ENCODE measurements at places on chromosomes 16 and 17. TPM values are rescaled to one million over a fixed set of nuclear protein-coding genes. Genes with fewer than 3 reads are reported as not detected.

- no peak for DNase-seq
Measured at GRCh38 chr17:2283302-2283701, 20.3 kb downstream of the SMG6 start.

DNA sequence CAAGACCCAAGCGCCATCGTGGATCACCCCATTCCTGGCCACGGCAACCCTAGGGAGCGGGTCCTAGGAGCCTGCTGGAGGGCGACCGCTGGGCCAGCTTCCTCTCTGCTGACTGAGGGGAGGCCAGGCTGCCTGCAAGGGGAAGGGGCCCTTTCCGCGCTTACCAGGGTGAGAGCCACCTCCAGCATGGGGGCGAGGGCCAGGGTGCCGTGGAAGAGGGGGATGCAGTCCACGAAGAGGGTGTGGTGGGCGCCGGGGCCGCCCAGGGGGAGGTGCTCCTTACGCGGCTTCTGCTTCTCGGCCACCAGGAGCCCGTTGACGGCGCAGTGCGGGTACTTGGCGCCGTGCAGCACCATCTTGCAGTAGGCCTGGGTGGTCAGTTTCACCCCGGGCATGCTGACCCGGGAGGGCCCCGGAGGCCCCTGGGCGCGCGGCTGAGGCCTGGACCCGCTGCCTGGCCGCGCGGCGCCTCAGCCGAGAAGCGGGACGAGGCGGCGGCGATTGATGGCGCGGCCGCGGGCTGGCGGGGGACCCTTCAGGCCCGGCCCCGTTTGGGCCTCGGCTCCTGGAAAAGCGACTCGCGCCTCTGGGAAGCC lies 345 bp downstream of the EMC8 start:
- no peak for DNase-seq

DNA sequence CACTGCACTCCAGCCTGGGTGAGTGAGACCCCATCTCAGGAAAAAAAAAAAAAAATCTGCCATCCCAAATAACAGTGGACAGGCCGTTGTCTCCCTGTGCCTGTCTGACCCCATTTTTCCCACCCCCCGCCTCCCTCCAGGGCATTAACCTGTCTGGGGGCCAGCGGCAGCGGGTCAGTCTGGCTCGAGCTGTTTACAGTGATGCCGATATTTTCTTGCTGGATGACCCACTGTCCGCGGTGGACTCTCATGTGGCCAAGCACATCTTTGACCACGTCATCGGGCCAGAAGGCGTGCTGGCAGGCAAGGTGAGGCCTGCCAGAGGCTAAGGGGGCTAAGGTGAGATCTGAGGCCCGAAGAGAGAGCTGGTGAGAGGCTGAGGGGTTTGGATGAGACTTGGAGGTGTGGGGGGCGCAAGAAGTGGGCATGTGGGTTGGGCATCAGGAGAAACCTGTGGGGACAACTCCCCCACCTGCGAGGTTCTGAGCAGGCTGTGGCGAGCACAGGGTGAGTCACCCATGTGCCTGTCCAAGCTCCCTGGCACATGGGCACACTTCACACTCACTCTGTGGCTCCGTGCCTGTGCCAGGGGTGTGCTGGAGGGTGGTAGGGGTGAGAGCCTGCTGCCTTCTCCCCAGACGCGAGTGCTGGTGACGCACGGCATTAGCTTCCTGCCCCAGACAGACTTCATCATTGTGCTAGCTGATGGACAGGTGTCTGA lies 34.7 kb downstream of the ANKRD40 start:
- DNase-seq, result no peak

GRCh38 chr17:48215583-48216139 lies 108.1 kb downstream of the SNX11 start:
- DNase-seq, result no peak

- DNase-seq, result no peak
Measured at GRCh38 chr16:85751698-85752501, 1.0 kb upstream of the C16orf74 start.

- no peak for DNase-seq
Measured at GRCh38 chr17:61464843-61465180, 12.6 kb downstream of the TBX4 start.

DNA sequence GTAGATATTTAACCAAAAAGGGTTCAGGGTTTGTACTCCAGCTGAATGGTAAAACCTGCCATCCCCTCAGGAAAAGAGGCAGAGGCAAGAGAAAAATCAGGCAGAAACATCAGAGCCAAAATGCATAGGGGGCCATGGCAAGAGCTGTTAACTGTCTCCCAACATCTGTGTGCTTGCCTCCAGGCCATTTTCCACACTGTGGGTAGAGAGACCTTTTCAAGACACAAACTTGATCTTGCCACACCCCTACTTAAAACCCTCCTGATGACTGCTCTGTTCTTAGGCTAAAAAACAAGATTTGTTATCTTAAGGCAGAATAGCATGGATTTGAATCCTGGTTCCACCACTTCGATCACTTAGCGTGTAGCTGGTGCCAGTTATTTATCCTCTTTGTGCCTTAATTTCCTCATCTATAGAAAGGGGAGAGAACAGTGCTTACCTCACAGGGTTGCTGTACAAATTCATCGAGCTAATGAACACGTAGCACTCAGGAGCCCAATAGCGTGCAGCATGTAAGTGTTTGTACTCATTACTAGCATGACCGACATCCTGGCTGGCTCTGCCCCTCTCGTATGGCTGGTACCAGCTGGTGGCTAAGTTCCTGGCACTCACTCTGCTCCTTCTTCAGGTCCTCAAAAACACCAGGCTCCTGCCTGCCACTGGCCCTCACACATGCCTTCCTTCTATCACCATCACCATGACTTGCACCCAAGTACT lies 25.8 kb downstream of the STAT3 start:
- no peak for DNase-seq

DNA sequence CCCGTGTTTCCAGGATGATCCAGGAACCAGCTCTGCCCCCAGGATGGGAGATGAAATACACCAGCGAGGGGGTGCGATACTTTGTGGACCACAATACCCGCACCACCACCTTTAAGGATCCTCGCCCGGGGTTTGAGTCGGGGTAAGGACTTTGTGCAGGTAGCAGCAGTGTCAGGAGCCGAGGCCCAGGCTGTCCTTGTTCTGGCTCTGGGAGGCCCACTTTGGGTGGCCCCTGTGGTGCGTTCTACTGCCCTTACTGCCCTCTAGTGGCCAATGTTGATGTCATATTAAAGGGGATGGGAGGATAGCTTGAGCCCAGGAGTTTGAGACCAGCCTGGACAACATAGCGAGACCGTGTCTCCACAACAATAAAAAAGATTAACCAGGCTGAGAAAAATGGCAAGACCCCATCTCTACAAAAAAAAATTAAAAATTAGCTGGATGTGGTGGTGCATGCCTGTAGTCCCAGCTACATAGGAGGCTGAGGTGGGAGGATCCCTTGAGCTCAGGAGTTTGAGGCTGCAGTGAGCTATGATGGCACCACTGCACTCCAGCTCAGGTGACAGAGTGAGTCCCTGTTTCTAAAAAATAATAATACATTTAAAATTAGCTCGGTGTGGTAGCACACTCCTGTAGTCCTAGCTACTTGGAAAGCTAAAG lies 20.9 kb upstream of the CLEC18A start:
- DNase-seq, result no peak

GRCh38 chr17:82647593-82648164 lies 565 bp downstream of the WDR45B start:
- DNase-seq, result no peak

- no peak for DNase-seq
Measured at GRCh38 chr17:66025551-66025950, 166.4 kb downstream of the CEP112 start.

DNA sequence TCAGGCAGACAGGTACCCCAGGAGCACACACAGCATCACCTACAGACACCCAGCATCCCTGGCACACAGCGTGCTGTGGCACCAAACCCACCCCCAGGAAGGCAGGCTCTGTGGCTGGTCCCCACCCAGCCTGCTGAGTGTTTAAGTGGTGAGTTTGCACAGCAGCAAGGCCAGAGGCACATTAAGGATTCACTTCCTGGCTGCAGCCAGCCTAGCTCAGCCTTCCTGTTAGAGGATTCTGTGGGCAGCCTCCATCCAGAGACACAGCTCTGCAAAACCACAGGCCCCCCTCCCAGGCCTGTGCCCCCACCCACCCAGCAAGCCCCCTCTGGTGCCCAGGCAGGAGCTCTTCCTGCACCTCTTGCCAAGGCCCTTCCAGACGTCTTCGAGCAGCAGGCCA lies 36.1 kb upstream of the PHB1 start:
- DNase-seq, result no peak

- DNase-seq, result no peak
Measured at GRCh38 chr16:26593700-26594099, 473.0 kb upstream of the C16orf82 start.

DNA sequence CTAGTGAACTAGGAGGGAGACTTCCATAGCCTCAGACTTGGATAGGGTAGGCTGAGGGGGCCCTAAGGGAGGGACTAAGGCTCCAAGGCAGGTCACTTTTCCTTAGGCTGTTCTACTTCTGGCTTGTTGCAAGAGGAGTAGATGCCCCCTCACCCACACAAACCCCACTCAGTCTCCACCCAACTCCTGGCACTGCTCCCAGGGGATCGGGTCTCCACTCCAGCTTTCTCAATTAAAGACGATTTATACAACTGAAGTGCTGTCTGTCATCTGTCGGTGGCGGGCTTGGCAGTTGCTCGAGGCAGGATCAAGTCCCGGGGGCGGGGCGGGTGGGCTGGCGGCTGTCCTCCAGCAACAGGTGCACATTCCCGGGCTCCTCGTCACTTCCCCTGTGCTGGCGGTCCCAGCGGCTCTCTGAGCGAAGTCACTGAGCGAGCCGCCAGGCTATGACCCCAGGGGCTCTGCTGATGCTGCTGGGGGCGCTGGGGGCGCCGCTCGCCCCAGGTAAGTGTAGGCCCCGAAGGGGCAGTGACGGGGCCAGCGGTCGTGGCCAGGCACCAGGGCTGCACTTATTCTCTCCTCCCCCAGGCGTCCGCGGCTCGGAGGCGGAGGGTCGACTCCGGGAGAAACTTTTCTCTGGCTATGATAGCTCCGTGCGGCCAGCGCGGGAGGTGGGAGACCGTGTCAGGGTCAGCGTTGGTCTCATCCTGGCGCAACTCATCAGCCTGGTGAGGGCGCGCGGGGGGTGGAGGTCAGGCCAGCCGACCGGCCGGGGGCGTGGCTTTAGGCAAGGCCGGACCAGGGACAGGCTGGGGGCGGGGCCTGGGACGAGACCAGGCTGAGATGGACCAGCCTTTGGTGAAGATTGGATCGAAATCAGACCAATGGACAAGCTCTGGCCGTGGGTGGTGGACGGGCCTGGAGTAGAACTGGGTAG lies at the start of gene CHRNB1:
TSS of gene CHRNB1 (plus strand) at position 380 of the 937 bp plus-strand sequence. CDS start at position 447, 67 bp downstream.
- no peak for DNase-seq

GRCh38 chr17:34899643-34900291 lies 61.5 kb downstream of the CCT6B start:
- no peak for DNase-seq

- no peak for DNase-seq
Measured at GRCh38 chr17:77449908-77450741, 309.4 kb downstream of the SEC14L1 start.

- no peak for DNase-seq
Measured at GRCh38 chr17:9170853-9171252, 149.5 kb downstream of the NTN1 start.

HS3ST2 gene
- polyA plus RNA-seq, result 0.27 TPM

TBC1D3K gene
- polyA plus RNA-seq, result 8.1 TPM

APOH gene
- not detected for polyA plus RNA-seq

KCNG4 gene
- 0.03 TPM for polyA plus RNA-seq

TBC1D3E gene
- polyA plus RNA-seq, result not detected

CDYL2 gene
- polyA plus RNA-seq, result 6.5 TPM

CFAP97D1 gene
- not detected for polyA plus RNA-seq

IFI35 gene
- 9.1 TPM for polyA plus RNA-seq

WFIKKN1 gene
- polyA plus RNA-seq, result 1.1 TPM

Data from left renal pelvis (tissue), 4 donors.